ENCODE measurements at places on chromosomes 16 and 17.

DNA sequence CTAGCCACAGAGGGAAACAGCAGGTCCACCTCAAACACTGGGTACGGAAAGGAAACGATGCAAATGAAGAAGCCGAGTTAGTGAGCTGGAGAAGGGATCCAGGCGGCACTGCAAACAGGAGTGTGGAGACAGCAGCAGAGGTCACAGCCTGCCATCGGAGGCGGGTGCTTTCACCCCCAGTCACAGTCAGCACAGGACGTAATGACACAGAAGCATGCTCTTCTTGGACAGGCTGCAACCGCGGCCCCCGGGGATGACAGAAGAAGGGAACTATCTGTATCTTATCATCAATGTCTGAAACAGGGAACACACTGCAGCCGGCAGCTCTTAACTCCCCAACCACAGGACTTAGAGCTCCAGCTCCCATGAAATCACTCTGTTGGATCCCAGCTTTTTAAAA is 16.1 kb upstream of the SLC38A8 start:
- no peak for DNase-seq

DNA sequence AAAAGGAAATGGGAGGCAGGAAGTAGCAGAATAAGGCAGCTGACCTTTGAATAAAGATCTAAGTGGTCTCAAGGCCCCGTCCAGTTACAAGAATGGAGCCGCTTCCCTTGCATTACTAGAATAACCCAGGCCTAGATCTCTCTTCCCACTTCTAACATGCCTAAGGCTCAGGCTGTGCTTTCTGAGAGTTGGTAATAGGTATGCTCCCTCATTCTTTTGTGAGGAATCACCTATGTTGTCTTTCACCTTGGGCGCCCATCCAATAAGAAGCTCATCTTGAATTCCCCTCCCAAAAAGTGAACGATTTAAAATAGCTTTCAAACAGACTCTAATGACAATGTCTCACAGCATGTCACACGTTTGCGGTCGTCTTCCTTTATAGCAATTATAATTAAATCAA is 101.2 kb downstream of the KCNJ2 start:
- DNase-seq = no peak

DNA sequence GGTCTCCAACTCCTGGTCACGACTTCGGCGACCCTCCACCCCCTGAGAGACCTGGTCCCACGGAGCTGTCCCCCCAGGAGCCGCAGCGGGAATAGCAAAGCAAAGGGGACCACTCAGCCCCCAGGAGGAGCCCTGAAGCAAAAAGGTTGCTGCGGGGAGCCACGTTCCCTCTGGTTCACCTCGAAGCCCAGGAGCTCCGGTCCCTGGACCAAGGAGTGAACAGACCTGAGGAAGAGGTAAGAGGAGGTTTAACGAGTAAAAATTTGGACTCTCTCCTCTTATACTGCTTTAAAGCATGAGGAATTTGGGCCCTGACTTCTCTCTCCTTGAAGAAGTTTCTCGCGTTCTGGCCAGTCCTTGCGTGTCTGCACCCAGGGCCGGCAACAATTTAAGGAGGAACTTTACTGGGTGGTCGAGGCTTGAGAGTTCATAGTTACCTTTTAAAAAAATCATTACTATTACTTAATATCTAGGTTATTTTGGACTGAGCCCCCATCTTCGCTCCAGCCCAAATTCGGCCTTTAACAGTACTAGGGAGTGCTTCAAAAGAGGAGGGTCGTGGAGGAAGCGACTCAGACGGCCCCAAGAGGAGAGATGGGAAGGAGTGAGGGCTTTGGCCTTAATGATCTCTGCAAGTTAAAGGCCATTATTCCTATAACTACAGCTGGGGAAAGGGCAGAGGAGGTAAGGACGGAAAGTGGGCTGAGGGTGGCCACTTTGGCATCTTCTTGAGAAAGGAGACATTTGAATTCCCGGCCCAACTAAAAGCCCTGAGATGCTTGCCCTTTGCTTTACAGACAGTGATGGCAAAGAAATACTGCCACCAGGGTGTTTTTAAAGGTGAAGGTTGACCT is 16.9 kb upstream of the HOXB9 start:
- DNase-seq = no peak

- DNase-seq = no peak
These were observed 28.0 kb downstream of the BLMH start for GRCh38 chr17:30263552-30264333.

- DNase-seq = no peak
These were observed 18.8 kb downstream of the MYO19 start for GRCh38 chr17:36515837-36516236.

- DNase-seq = no peak
These were observed 11.2 kb downstream of the GALK1 start for GRCh38 chr17:75753514-75754377.

DNA sequence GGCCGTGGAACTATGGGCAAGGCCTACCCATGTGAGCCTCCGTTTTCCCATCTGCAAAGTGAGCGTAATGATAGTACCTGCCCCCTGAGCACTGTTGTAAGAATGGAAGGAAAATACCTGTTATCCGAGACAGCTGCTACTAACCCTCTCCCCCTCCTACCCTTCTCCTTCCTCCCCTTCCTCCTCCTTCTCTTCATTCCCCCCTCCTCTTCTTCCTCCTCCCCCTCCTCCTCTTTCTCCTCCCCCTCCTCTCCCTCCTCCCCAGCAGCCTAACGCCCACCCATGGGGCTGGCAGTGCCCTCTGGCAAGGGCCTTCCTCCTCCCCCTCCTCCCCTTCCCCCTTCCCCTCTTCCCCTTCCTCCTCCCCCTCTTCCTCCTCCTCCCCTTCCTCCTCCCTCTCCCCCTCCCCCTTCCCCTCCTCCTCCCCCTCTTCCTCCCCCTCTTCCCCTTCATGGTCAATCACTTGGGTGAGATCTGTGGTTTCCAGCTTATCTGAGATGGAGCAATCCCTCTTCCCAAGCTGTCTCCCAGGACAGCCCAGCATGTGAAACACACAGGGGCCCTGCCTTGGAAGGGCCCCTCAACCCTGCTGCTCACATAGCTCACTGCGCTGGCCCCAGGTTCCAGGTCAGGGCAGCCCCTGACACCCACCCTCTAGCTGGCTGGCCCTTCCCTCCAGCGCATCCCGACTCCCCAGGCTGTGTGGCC is 6.4 kb downstream of the ZFPM1 start:
- DNase-seq = no peak

DNA sequence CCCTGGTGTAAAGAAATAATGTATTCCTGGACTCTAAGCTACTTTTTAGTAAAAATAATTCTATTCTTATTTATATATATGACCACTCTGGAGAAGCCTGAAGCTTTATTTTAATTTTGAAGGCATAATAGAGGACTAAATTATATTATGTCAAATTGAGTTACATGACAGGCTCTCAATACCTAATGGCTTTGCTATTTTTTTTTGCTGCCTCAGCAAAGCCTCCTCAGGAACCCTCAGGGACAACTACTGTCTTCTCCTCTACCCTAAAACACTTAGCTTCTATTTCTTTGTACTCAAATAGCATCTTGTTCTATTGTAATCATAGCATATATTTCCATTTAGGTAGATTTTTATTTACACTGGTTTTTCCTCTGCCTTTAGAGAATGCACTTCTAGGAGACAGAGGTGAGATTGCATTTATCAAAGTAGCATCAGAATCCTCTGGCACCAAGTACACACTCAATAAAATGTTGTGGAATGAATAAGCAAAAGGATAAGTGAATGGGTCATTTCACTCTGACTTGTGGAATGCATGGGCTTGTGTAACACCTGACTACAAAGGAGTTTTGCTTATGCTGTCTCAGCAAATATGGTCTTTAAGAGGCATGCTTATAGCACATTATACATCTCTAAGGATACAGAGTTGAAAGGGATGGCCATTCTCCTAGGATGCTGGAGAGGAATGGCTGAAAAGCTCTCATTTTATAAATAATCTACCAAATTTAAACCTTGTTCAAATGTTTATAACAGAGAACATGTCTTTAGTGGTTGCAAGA is 605.2 kb downstream of the KCNJ2 start:
- no peak for DNase-seq

DNA sequence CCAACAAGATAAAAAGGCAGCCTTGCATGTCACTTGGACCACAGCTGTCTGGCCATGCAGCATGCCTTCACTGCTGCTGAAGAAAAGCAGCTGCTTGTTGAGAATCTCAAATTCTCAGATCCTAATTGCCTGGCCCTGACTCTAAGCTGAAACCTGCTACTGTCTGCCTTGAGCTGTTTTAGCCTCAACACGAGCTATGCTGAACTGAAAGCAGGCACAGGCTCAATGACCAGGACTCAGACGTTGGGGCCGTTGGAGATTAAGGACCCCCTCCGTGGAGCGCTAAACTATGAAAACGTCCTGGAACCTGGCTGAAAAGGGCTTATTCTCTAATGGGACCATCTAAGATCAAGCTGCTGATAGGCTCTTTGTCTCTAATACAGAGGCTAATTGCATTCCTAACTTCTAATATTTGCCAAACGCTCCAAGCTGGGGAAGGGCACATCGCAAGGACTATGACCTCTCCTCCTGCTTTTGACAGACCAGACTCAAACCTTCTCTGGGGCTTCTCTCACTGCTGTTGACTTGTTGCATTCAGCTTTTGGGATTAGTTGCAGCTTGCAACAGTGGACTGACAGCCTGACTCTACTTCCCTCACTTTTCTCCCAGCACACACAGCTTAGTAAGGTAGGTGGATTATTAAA is 4.6 kb upstream of the PLK1 start:
- no peak for DNase-seq

DNA sequence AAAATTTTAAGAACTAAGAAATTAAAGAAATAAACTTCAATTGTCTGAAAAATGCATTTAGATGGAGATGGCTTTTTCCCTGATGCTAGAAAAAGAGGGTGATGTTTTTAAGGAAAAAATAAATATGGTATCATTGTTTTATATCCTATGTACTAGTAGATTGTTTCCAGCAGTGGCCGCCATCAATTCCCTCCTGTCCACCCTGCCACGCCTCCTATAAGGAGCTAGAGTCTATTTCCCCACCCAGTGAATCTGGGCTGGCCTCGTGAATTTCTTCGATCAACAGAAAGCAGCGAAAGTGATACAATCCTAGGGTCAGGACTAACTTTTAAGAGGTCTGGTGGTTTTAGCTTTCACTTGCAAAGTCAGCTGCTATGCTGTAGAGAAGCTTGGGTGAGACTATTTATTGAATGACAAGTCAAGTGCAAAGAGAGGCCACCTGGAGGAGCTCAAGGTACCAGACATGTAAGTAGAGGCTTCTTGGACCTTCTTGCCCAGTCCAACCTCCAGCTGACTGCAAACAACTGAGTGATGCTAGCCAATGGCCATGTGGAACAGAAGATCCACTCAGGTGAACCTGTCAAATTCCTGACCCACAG is 80.9 kb upstream of the MTMR4 start:
- no peak for DNase-seq

GRCh38 chr16:77822661-77823060 is 34.3 kb downstream of the VAT1L start:
- no peak for DNase-seq

DNA sequence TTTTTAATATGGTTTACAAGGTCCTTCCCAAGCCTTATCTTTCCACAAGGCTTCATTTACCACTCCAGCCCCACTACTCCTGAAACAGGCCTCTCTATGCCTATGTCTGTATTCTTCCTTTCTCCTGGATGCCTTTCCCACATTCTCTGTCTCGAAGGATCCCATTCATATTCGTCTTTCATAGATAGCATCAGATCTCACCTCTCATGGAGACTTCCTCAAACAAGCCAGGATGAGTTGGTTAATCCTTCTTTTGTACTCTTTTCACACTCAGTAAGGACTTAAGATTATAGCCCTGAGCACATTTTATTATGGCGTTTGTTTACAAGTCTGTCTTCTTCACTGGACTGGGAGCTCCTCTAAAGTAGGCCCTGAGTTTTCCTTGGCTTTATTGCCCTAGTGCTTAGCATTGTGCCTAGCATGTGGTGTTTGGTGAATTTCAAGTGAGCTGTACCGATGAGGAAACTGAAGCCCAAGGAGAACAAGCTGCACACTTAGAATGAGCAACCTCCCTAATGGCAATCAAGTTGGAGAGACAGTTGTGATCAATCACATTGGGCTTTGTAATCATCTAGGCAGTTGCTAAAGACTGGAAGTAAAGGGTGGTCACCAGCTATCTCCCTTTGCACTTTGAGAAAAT is 10.0 kb upstream of the TBX4 start:
- DNase-seq = no peak

DNA sequence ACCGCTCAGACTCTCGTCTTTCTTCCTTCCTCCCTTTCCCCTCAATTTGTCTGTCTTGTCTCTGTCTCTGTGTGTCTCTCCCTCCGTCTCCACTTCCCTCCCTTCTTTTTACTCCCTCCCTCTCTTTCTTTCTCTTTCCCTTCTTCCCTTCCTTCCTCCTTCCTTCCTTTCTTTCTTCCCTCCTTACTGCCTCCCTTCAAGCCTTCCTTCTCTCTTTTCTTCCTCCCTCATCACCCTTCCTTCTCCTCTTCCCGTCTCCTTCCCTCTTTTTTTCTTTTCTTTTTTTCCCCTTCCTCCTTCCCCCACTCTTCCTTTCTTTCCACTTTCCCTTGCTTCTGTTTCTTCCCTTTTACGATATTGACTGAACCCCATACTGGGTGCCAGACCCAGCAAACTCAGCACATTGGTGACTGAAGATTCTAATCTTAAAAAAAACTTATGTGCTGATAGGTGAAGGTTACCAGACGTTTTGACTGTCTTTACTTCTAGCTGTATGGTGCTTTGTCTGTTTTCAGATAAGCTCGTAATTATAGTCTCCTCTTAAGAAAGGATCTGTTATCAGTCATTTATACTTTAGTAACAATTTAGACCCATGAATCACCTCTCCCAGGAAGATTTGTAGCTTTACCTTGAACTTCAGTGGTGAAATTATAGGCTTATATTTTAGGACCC is 481 bp upstream of the BRD7 start:
- DNase-seq = no peak

DNA sequence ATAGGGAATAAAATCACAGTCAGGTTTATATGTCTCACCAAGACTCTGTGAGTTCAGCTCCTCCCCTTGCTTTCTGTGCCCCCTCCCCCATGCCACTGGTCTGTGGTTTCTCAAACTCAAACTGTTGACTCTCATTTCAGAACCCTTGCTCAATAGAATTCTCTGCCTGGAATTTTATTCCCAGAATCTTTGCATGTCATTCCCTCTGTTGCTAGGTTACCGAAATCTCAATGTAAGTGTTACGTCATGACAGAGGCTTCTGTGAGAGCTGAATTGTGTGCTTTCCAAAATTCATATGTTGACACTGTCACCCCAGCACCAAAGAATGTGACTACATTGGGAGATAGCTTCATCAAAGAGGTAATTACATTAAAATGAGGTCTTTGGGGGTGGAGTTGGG is 1938.8 kb downstream of the TP53TG3F start:
- DNase-seq = no peak

GRCh38 chr17:36858119-36859002 is 78.9 kb upstream of the LHX1 start:
- no peak for DNase-seq

GRCh38 chr17:44932787-44933097 is 14.8 kb downstream of the KIF18B start:
- no peak for DNase-seq

DNA sequence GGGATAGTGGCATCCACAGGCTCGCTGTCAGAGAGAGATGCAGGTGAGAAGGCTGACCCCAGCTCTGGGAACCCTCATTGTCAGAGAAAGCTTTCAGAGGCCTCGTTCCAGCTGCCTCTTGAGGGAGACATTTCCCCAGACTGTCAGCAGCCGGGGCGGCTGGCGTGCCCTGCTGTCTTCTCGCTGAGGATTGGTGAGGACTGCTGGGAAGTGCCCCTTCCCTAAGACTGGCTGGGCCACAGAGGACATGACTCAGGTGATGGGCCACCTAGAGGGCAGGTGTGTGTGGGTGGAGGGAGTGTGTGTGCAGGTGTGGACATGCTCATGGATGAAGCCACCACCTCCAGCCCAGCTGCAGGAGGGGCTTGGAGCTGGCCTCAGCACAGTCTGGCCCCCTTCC is 25.3 kb downstream of the SPACA3 start:
- no peak for DNase-seq

Data from anterior cingulate cortex (tissue), 58 donors.